ENCODE measurements at places on chromosomes 3 and 15.

DNA sequence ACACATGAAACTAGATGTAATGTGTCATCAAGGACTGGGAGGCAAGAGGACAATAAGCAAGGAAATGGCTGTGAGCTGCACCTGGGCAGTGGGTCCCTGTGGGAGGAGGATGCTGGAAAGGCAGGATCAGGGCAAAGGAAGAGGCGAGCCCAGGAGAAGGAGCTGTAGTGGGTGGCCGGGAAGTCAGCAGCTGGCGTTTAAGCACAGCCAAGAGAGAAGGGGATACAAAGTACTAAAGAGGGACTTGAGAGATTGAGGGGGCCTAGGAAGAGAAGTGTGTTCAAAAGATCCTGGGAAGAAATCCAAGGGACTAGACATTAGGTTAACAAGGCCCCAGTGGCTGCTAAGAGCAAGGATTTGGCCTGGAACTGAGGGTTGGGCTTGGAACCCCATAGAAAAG is 188.5 kb upstream of the SLC24A5 start:
- DNase-seq = no peak

DNA sequence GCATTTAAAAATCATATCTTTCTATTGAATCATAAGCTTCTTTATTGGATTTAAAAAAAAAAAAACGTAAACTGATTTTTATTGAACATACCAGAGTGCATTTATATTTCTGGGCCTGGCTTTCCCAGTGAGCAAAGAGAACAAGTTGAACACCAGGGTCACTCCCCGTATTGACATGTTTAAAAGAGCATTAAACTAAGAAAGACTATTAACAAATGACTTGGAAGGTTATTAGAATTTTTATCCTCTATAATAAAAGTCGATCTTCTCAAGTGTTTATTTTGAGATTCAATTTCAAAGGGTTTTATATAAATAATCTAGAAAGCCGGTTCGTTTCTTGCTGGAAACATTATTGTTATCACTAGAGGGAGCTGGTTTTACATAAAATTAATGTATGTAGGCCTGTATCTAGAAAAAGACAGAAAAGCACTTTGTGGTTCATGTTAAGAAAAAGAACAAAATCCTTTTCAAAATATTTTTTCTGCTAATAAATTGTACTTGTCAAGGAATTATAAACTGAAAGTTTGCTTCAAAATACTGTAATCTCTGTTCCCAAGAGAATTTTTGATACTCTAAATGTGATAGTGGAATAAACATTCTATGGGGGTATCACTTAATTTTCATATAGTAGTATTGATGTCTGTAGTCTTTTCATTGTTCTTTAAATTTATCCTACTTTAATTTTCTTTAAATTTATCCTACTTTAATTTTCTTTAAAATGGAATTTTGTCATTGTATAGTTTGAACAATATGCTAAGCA is 321.8 kb upstream of the MME start:
- DNase-seq = no peak

DNA sequence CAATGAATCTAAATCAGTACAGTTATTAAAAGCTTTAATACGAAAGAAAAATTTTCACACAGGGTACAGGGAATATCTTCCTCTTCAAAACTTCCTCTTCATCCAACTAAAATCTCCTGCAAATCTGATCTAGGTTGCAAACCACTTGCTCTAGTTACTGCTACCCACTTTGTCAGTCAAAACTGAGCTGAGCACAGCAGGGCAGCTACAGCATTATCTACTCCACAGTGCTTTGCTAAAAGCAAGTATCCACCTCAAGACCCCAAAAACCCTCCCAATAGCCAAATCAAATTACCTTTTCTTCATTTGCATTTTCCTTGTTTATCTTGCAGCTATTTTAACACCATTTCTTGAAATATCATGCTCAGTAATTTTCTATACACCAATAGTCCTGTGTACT is 14.7 kb downstream of the ZNF280D start:
- DNase-seq = no peak

- DNase-seq = no peak
Observed at GRCh38 chr3:25679166-25679565, 14.5 kb upstream of the TOP2B start.

DNA sequence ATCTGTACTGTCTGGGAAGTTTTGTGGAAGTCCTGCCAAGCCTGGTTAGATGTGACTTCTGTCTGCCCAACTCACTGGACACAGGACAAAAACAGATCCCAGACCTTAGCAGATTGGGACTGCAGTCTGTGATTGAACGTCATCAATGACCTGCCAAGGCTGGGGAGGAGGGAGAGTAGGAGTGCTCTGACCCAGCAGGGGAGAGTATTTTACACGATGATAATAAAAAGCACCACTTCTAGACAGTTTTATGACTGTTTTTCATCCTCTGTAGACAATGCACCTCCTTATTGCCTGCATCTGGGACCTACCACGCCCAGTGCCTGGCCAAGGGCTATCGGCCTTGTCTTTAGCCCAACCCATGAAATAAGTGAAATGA is 102.3 kb upstream of the NR2E3 start:
- no peak for DNase-seq

DNA sequence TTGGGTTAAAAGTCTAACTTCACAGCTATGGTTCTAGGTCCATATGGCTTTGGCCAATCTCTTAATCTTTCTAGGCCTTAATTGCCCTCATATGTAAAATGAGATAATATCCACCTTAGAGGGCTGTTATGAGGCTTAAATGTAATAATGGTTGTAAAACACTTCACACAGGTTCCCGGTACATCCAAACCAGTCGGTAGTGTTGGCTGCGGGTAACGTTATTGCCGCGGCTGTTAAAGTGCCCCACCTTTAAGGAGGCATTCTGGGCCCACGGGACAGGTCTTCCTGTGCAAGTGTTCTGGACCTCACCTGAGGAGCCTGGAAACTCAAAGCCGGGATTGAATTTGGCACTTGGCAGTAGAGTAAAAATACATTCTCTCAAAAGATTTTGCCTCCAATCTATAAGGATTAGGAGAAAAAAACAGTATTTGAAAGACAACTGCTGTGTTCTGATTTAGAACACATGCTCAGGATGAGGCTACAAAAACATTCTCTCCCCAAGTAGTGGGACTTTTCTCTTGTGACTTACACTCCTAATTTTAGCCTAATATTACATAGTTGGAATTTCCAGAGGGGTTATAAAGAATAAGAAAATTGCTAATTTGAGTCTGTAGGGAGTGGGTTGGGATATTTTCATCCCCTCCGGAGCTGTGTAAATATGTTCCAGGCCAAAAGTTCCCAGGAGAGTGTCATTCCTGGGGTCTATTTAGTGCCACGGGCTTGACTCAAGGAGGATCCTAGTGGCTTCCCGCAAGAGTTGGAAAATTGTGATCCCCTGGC is 44.9 kb upstream of the TSEN2 start:
- DNase-seq = no peak

GRCh38 chr15:62392376-62392775 is 227.3 kb upstream of the C2CD4B start:
- DNase-seq = no peak

DNA sequence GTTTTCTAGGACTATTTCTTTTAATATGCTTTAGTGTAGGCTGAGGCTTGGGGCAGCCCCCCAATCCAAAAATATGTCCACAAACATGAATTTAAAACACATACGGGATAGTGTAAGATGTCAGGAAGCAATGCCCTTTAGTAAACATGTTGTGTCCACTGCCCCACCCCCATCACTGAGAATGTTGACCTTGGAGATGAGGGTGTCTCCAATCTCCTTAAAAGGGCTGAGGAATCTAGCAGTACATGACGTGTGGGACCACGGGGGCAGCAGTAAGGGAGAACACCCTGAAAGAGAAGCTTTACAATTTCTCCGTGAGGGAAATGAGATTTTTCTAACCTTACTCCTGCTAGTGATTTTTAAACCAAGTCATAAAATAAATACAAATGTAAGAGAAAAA is 84.7 kb downstream of the SQOR start:
- DNase-seq = no peak

GRCh38 chr3:193850084-193850619 is 257.1 kb downstream of the OPA1 start:
- no peak for DNase-seq

All from sciatic nerve (tissue), 2 donors.